Colonic mucosa (tissue), 4 donors: ENCODE measurements at places on chromosomes 5 and 9.

- peaks cover 4% of the 10 kb centered on the region for H3K4me1 ChIP-seq
- H3K36me3 ChIP-seq, result no peaks in the 10 kb centered on the region
- H3K4me3 ChIP-seq, result no peak overlapping the region
- no peaks in the 10 kb centered on the region for H3K27me3 ChIP-seq
- DNase-seq, result no peak
- H3K27ac ChIP-seq, result no peak overlapping the region
These were observed 4.8 kb downstream of the ROPN1L start for GRCh38 chr5:10446490-10446889.

DNA sequence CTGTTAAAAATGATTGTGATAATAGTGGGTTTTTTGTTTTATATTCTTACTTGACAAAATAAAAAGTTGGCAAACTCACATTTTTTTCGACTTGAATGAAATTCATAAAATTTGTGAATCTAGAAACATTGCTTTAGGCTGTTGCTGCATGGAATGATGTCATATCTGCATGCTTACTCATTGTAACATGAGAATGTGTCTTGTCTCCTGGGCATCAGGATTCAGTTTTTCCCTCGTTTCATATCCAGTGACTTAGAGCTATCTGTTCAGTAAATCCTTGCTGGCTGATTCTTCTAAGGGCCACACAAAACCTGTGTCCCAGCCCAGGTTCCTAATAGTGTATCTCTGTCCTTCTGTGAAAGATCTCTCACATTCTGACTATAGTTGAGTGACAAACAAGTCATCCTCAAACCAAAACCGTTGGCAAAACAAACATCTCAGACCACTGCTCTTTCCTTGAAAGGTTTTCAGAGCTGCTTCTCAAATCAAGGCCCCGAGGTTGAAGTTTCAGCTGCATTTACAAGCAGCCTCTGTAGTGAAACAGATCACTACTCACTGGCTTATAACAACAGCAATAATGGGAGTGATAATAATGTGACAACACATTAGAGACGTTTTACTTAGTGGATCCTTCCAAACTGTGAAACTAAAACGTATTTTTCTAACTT is 95.0 kb downstream of the NPR3 start:
- no peak overlapping the region for H3K4me3 ChIP-seq
- DNase-seq, result no peak
- no peaks in the 10 kb centered on the region for H3K4me1 ChIP-seq
- no peaks in the 10 kb centered on the region for H3K36me3 ChIP-seq
- H3K27me3 ChIP-seq, result no peaks in the 10 kb centered on the region
- H3K27ac ChIP-seq, result no peak overlapping the region

GRCh38 chr5:162052676-162053075 is 14.9 kb upstream of the GABRG2 start:
- DNase-seq, result no peak
- H3K4me1 ChIP-seq, result no peaks in the 10 kb centered on the region
- H3K27ac ChIP-seq, result no peak overlapping the region

GRCh38 chr9:13952906-13953305 is 361.0 kb downstream of the NFIB start:
- no peaks in the 10 kb centered on the region for H3K4me1 ChIP-seq
- H3K27me3 ChIP-seq, result no peaks in the 10 kb centered on the region
- H3K36me3 ChIP-seq, result no peaks in the 10 kb centered on the region
- no peak overlapping the region for H3K27ac ChIP-seq
- DNase-seq, result no peak
- H3K4me3 ChIP-seq, result no peak overlapping the region

- DNase-seq, result no peak
- no peak overlapping the region for H3K27ac ChIP-seq
- no peak overlapping the region for H3K4me3 ChIP-seq
- H3K27me3 ChIP-seq, result no peaks in the 10 kb centered on the region
- H3K4me1 ChIP-seq, result no peaks in the 10 kb centered on the region
These were observed 92.7 kb downstream of the GADD45G start for GRCh38 chr9:89697553-89697952.

GRCh38 chr5:67644221-67644920 is 447.8 kb upstream of the CD180 start:
- H3K27me3 ChIP-seq, result no peaks in the 10 kb centered on the region
- no peak overlapping the region for H3K4me3 ChIP-seq
- no peak overlapping the region for H3K27ac ChIP-seq

GRCh38 chr9:19781240-19781639 is 7.6 kb downstream of the SLC24A2 start:
- H3K4me1 ChIP-seq, result no peaks in the 10 kb centered on the region
- no peak overlapping the region for H3K27ac ChIP-seq
- H3K4me3 ChIP-seq, result no peak overlapping the region
- H3K27me3 ChIP-seq, result no peaks in the 10 kb centered on the region

DNA sequence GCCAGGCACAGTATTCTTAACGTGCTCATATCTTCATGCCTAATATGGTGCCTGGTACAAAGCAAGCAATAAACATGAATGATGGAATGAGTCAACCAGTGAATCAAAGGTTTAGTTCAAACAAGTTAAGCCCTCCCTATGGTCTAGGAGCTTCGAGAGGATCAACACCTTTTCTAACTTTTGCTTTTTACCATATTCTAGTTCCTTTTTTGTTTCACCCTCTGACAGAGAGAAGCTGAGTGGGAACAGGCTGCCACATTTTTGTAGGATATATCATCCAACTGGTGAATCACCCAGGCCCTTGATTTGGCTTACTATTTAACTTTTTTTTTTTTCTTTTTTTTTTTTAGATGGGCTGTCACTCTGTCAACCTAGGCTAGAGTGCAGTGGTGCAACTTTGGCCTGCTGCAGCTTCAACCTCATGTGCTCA is 39.3 kb upstream of the TNC start:
- DNase-seq, result no peak
- H3K27me3 ChIP-seq, result no peaks in the 10 kb centered on the region
- no peaks in the 10 kb centered on the region for H3K4me1 ChIP-seq

DNA sequence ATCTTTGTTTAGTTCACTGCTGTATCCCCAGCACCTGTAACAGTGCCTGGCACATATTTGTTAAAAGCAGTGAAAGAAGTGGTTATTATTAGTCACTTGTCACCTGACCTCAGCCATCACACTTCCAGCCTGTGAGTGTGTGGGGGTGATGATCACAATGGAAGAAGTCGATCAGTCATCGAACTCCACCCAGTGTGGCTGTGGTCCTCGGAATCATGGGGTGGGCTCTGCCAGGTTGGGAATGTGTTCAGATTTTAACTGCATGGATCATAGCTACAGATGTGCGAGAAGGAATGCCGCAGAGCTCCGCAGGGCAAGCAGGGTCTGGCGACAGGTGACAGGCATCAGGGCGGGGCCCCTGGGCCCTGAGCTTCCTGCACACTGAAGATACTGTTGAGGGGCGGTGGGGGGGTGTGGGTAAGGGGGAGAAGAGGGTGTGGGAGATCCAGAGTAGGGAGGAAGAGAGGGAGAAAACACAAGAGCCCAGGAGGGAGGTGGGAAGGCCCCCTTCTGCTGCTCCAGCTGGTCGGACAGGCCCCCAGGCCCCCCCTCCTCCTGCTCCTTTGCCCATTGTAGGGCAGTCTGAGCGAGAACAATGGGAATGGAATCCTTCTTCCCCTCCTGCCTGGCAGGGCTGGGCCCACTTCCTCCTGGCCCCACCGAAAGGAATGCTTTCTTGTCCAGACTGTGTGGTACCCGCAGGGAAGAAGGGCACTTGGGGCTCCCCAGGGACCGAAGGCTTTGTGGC is 89.6 kb downstream of the SPRY4 start:
- H3K27ac ChIP-seq, result no peak overlapping the region
- H3K4me1 ChIP-seq, result no peaks in the 10 kb centered on the region
- no peaks in the 10 kb centered on the region for H3K27me3 ChIP-seq
- no peaks in the 10 kb centered on the region for H3K36me3 ChIP-seq
- no peak overlapping the region for H3K4me3 ChIP-seq

DNA sequence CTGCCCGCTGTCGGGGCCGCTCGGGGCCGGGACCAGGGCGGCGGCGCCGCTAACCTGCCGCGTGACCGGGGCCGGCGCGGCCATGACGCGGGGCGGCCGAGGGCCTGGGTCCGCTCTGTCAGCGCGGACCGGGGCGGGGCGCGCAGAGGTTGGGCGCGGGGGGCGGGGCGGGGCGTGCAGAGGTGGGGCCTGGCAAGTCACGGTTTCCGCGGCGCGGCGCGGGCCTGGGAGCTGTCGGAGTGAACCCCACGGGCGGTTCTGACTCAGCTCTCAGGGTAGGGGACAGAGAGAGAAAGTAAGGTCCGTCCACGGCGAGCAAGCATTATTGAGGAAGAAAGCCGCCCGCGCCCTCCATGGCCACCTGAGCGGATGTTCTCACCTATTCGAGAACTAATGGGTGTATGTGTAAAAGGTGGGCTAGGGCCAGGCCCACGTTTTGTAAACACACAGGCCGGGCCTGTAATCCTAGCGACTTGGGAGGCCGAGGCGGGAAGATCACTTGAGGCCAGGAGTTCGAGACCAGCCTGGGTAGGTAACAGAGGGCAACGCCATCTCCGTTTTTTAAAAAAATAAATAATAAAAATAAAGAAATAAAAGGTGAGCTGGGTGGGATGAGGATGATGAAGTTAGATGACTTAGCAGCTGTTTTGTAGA is at the start of gene PRXL2C:
Gene PRXL2C, minus strand, starts transcription at position 120 of the 654 bp plus-strand sequence. Its CDS starts 36 bp downstream, at position 84.
- peak within 1 kb of the TSS; percentile 60 for H3K4me3 ChIP-seq
- H3K27me3 ChIP-seq, result no peaks in the 10 kb centered on the region
- peak; percentile 89 for DNase-seq
- H3K27ac ChIP-seq, result peak within 1 kb of the TSS; percentile 83
- no peaks in the 10 kb centered on the region for H3K36me3 ChIP-seq
- H3K4me1 ChIP-seq, result no peaks in the 10 kb centered on the region

DNA sequence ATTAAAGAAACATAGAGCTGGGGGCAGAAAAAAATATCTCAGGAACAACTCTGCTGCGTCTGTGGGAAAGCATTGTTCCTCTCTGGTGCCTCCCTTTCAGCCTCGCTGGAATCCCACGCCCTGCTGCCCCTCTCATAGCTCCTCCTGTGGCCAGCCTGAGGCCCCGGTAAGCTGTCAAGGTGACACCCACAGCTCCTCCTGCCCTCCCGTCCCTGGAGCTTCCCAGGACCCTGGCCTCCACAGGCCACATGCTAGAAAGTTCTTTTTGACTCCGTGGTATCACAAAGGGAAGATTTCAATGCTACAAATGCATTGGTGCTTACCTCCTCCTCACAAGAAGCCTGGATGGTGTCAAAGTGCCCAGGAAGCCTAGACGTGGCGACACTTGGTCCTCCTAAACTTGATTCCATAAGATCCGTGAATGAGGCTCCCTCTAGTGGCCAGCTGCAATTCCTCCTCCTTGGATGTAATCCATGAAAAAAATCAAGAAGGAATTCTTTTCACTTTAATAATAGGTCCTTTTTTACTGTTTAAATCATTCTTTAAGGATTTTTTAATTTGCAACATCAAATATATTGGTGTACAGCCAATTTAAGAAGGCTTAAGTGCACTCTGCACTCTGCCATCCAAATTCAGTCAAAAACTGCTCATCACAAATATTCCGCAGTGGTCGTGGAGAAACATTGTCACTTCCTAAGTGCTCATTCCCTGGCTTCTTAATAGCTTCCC is 104.9 kb downstream of the CFAP90 start:
- no peaks in the 10 kb centered on the region for H3K27me3 ChIP-seq
- H3K4me3 ChIP-seq, result no peak overlapping the region
- H3K36me3 ChIP-seq, result no peaks in the 10 kb centered on the region
- H3K27ac ChIP-seq, result no peak overlapping the region

DNA sequence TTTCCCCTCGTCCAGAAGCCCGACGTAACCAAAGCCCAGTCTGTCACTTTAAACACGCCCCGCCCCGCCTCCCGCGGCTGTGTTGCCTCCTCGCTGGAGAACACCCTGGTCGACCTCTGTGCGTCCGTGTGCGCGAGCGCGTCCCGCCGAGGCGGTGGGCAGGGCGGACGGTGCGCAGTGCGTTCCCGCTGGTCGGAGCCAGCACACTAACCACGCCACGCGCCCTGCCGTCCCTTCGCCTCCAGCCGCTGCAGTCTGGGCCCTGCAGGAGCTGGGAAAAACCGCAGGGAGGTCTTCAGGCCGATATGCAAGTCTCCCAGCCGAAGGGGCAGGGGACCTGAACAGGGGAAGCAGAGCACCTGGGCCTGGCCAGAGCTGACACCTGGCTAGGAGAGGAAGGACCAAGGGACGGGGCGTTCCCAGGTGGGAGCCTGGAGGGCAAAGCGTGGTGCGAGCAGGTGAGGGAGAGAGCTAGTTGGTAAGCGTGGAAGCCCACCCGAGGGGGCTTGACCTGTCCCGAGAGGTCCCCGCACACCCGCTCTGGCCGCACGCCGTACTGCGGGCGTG is 1.3 kb upstream of the PHPT1 start:
- no peaks in the 10 kb centered on the region for H3K36me3 ChIP-seq
- peak overlapping the region; percentile 84 for H3K4me3 ChIP-seq
- peaks cover 19% of the 10 kb centered on the region for H3K27me3 ChIP-seq
- H3K4me1 ChIP-seq, result peaks cover 20% of the 10 kb centered on the region
